GM18507 (cell line): ENCODE measurements at places on chromosomes 1 and 21.

- DNase-seq = no peak
Measured at GRCh38 chr1:185861630-185862029, 127.4 kb downstream of the HMCN1 start.

DNA sequence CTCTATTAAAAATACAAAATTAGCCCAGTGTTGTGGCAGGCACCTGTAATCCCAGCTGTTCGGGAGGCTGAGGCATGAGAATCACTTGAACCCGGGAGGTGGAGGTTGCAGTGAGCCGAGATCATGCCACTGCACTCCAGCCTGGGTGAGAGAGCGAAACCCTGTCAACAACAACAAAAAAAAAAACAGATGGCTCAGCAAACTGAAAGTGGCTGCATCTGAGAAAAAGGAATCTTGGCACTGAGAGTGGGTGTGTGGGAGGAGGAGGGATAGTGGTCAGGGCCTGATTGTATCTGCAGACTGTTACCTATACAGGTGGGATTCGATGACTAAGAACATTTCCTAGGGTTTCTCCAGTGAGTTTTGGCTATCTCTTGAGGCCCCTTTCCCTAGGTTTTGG, 122.2 kb upstream of the BARHL2 start:
- DNase-seq = no peak

DNA sequence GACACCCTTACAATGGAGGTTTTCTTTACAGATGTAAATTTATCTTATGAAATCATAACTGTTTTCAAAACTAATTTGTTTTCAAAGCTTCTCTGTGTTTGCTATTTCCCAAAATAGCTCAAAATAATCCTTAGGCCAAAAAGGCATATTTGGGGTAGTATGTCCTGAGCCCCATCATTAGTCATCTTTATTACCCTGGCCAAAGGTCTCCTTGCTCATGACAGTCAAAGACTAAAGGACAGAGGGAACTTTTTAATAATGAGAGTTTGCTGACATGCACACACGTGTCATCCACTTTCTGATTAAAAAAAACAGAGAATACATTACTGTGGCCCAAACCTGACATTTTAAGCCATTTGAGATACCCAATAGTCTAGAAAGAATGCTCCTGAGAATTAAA, 221.9 kb upstream of the DUSP10 start:
- DNase-seq = no peak

- DNase-seq = no peak
Measured at GRCh38 chr1:14426854-14427253, 171.6 kb upstream of the KAZN start.

- no peak for DNase-seq
Measured at GRCh38 chr1:94298861-94299260, 61.5 kb upstream of the ARHGAP29 start.
